ENCODE measurements at places on chromosomes 5 and 9.

- DNase-seq = no peak
Observed at GRCh38 chr5:60870857-60871256, 26.8 kb upstream of the ELOVL7 start.

DNA sequence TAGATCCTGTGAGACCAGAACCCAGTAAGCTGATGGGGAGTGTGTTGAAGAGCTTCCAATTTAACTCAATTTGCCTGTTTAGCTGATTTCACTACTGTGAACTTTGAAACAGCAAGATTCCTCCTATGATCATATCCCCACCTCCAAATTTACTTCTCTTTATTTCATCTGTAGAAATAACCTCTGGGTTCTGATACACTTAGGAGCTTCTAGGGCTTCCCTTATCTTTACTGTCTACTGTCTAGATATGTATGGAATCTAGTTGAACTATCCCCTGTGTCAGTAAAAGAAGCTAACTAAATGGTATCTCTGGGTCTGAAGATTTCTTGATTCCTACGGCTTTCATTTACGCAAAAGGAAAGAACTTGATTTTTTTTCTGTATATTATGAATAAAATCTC, 116.8 kb downstream of the GCNT1 start:
- DNase-seq = no peak

- DNase-seq = no peak
Observed at GRCh38 chr5:172096207-172096940, 89.9 kb upstream of the FBXW11 start.

- no peak for DNase-seq
Observed at GRCh38 chr9:84856181-84856632, 186.7 kb downstream of the NTRK2 start.

GRCh38 chr9:18333157-18333556, 140.8 kb upstream of the ADAMTSL1 start:
- no peak for DNase-seq

GRCh38 chr5:74082512-74083055, 456.6 kb downstream of the ARHGEF28 start:
- no peak for DNase-seq

- DNase-seq = peak; percentile 14
Observed at GRCh38 chr5:997001-997474, 11.6 kb upstream of the NKD2 start.

- no peak for DNase-seq
Observed at GRCh38 chr5:169384661-169385060, 83.7 kb upstream of the SLIT3 start.

- no peak for DNase-seq
Observed at GRCh38 chr9:28620661-28621060, 1047.4 kb upstream of the C9orf72 start.

GRCh38 chr9:93397661-93398373, 53.7 kb upstream of the FAM120A start:
- DNase-seq = no peak

DNA sequence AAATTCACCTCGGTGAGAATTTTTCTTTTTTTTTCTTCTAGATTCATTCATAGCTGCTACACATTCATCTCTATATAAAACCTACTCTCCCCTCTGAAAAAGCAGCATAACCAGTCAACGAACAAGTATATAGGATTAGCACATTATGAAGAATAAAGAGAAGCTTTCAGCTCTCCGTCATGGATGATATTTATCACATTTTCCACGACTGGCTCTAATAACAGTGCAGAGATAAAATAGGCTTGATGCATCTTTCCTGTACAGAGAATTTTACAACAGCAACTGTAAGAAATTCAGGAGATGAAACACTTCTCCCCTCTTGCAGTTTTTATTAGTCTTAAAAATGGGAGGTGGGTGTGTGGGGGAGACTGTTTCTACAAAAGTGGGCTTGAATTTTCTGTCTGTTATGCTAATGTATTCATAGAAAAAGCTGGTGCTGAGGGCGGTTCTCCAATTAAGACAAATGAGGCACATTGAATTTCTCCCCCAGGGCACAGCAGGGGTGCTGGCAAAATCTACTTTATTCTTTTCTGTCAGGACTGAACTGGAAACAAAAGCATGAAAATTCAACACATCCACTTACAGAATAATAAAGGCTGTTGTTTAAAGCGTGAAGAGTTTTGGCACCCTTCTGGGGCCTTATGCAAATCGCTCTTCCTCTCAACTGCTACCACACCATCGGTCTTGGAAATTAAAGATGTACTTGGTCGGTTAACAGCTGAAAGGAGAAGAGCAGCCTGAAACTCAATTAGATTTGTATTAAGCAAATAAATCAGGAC, 233.9 kb upstream of the ZNF608 start:
- no peak for DNase-seq

DNA sequence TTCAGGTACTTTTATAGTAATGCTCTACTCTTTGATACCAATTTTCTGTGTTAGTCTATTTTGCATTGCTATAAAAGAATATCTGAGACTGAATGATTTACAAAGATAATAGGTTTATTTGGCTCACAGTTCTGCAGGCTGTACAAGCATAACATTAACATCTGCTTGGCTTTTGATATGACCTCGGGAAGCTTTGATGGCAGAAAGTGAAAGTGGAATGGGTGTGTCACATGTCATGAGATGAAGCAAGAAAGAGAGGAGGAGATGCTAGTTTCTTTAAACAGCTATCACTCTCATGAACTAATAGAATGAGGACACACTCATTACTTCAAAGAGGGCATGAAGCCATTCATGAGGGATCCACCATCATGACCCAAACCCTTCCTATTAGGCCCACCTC, 270.9 kb upstream of the IL12B start:
- no peak for DNase-seq

DNA sequence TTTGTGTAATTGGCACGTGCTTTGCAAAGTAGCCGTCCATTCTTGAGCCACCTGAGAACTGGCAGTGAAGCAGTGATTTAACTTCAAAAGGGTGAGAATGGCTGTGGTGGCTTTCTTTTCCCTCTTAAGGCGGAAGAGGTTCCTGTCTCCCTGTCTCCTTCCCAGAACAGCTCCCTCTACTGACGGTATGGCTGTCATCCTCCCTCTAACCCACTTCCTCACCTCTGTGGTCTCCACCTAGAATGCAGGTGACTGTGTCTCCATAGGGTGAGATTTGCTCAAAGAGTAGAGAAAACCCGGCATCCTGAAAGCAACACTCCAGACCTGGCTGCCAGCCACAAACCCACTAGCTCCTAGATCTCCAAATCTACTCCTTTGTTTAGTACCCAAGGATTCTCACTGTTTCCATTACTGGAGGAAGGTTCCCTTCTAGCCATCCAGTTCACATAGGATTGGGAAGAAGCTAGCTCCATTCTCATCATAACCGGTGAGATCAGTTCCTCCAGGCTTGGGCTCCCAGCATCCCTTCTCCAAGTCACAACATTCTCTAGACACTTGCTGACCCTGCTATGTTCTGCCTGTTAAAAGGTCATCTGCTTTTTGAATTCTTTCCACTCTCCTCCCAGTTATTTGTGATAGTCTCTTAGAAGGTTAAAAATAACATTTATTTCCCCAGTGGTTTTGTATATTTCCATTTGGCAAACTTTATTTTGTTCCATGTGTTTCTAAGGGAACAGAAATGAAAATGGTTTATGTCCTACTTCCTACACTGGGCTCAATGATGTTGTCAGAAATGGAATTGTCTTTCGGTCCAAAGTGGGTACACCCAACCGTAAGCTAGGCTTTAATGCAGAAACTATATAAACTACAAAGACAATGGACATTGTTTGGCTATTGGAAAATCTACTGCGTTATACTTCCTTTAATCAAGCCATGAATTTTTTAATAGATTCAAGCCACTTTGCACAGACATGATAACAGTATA, 269.4 kb downstream of the CWC27 start:
- DNase-seq = peak; percentile 52

DNA sequence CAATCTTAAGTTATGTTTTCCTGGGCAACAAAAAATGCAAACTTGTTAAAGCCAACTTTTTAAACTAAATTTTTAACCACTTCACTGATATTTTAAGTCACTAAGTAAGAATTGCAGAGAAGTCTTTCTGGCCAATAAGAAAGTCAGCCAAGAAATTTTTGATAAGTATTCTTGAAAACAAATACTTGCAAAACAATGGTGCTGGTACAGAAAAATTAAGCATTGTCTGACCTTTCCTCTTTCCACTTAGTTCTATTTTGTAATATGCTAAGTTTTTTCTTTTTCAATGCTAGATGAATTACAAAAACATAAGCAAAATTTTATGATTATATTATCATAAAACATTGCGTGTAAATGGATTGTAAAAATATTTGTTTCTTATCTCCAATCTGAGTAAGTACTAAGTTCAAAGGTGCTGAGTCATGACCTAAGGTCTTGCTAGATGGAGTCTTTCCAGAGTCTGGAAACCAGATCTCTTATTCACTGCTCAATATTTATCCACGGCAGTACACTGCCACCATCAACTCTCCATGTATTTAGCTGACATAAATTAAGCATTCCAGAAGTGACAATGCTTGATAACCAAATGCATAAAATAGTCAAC, 139.7 kb downstream of the MEF2C start:
- no peak for DNase-seq

- no peak for DNase-seq
Observed at GRCh38 chr5:14364096-14364495, 217.5 kb upstream of the OTULINL start.

DNA sequence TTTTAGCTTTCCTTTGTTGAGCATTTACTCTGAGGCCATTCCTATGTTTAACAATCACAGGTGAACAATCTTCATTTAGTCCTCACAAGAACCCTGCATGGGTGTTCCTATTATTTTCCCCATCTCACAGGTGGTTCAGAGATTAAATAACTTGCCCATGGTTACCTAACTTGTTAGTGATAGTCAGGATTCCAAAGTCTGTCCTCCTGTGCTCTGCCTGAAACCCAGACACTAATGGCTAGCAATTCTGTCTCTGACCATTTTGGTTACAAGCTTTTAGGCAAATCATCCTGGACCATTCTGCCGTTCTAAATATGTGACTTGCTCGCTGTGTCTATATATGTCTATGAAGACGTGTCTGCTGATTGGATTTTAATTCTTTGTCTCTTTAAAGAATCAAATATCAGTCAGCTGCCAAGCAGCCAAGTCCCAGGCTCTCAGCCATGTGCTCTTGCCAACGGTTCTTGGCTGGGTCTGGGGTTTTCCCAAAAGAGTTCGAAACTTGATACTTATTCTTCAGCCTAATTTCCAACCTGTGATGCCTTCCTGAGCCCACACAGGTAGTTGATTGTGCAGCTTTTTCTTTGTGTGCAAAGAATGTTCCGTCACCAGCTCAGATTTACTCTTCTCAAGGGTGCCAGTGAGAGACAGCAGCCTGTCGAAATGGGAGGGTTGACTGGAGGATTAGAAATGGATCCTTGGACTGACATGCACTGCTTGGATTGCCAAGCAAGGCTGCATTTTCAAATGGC, 121.7 kb downstream of the NREP start:
- no peak for DNase-seq

- no peak for DNase-seq
Observed at GRCh38 chr5:72245546-72245945, 74.5 kb downstream of the MRPS27 start.

DNA sequence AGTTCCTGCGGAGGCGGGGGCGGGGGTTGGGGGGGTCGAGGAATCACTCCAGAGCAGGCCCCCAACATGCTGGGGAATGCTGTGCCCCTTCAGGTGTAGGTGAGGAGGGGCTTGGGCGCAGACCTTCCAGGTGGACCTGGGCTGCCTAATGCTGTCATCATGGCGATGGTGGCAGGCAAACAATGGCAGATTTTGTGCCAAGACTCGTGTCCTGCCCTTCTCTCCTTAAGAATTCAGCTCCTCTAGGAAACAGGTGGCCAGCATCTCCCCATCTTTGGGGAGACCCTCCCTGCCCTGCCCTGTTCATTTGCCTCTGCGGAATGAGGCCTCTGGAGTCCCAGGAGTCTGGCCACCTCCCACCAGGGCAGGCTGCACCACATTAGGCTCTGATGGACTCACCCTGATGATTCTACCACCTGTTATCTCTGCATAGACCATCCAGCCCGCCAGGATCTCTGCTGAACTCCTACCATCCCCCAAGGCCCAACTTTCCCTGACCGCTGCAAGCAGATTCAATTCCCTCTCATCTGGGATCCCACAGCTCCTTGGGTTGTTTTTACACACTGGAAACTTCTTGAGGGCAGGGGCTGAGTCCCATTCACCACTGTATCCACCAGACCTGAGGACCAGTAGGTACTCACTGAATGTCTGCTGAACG, 10.9 kb upstream of the SLC25A51 start:
- no peak for DNase-seq

- DNase-seq = no peak
Observed at GRCh38 chr5:142342128-142342981, 17.5 kb upstream of the SPRY4 start.

GRCh38 chr5:44885903-44886302, 77.2 kb downstream of the MRPS30 start:
- DNase-seq = no peak

DNA sequence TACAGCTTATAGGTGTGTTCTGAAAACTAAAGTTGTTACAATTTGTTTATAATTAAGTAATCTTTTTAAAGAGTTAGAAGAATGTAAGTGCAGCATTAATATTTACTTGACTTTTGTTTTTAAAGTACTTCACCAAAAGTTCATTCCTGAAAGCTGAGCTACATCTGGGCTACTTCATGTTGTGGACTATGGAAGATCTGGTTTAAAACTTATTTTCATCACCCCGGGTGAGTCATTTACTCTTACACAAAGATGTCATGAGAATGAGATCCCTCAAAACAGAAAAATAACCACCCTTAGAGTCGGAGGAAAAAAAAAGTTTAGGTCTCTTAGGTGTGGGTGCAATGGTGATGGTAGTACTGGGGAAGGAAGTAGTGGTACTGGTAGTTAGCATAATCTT, 5.1 kb downstream of the POU5F2 start:
- no peak for DNase-seq

- no peak for DNase-seq
Observed at GRCh38 chr5:119583684-119584083, 45.7 kb upstream of the FAM170A start.

DNA sequence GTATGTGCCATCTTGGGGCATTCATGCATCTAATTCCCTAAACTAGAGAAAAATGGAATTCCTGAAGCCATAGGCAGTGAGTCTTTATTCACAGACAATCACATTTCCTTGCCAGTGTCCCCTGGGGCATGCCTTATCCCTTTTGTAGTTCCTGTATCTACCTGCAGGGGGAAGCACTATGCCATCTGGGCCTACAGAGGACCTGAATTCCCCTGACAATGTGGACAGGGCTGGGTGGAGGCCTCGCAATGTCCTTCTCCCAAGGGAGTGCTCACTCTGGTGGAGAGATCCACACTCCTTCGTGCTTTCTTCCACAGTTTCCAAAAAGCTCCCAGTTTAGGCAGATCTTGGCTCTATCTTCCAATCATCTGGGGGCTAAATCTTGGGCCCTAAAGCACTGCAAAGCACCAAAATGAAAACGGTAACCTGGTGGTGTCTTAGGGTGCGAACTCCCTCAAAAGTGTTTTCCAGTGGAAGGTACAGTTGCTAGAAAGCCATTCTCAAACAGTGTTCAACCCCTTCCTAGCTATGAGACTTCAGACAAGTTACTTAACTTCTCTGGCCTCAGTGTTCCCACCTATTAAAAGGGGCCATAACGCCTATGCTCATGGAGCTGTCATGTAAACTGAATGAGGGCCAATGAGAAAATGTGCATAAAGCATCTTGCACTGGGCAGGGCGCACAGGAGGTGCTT, 17.5 kb downstream of the WHRN start:
- peak; percentile 71 for DNase-seq

- DNase-seq = peak; percentile 77
Observed at GRCh38 chr5:177086654-177087397, at the start of gene FGFR4. TSS of gene FGFR4 (plus strand) at chr5:177086915. CDS start at chr5:177089603, 2,688 bp downstream.

All from CD4-positive, alpha-beta T cell treated with Interleukin-6 for 4 hours (primary cell).